Body of pancreas (tissue), 4 donors: ENCODE measurements at places on chromosomes 16 and 17. TPM values are rescaled to one million over a fixed set of nuclear protein-coding genes. Genes with fewer than 3 reads are reported as not detected.

GRCh38 chr16:22788193-22788530 lies 25.8 kb upstream of the HS3ST2 start:
- no peak overlapping the region for H3K27ac ChIP-seq
- no peak overlapping the region for H3K4me3 ChIP-seq
- no peaks in the 10 kb centered on the region for H3K27me3 ChIP-seq
- no peaks in the 10 kb centered on the region for H3K4me1 ChIP-seq

GRCh38 chr16:86966777-86967176 lies 350.4 kb downstream of the C16orf95 start:
- no peak for DNase-seq
- H3K36me3 ChIP-seq: no peaks in the 10 kb centered on the region
- no peaks in the 10 kb centered on the region for H3K4me1 ChIP-seq
- no peak overlapping the region for H3K27ac ChIP-seq
- H3K4me3 ChIP-seq: no peak overlapping the region

DNA sequence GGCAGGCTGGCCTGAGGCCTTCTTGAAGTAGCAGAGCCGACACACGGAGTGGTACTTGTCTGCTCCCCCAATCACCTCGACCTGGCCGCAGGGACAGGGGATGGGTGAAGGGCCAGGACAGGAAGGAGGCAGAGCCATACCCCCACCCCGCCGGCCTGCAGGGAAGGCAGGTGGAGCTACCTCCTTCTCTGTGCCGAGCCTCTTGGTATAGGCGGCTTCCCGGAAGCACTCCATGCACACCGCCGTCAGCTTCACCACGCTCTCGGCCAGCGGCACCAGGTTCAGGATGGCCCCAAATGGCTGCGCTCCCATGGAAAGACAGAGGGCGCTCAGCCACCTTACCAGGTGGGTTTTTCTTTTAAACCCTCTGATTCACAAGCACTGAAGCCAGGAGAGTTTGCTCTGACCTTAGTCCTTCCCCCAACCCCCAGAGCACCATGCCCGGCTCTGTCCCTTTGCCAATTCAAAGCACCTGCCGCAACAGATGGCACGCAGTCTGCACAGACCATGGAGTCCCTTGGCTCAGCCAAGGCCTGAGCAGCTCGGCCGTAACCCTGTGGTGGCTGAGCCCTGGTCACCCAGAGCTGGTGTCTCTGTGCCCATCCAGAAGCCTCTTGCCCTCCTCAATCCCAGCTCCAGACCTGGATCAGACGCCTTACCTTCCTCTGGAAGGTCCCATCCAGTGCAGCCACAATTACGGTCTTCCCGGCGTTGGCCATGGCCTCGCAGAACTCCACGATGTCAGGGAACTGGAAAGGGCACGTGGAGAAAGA lies 6.7 kb downstream of the SYNGR2 start:
- H3K27me3 ChIP-seq: no peaks in the 10 kb centered on the region
- peak; percentile 86 for DNase-seq
- H3K36me3 ChIP-seq: no peaks in the 10 kb centered on the region
- peaks cover 71% of the 10 kb centered on the region for H3K4me1 ChIP-seq
- H3K4me3 ChIP-seq: no peak overlapping the region

- no peak overlapping the region for H3K27ac ChIP-seq
- no peak overlapping the region for H3K4me3 ChIP-seq
These were observed 181.8 kb upstream of the CIBAR2 start for GRCh38 chr16:85293904-85294642.

GRCh38 chr16:51996516-51996915 lies 550.4 kb downstream of the TOX3 start:
- H3K4me3 ChIP-seq: no peak overlapping the region
- DNase-seq: no peak
- H3K27ac ChIP-seq: no peak overlapping the region
- no peaks in the 10 kb centered on the region for H3K27me3 ChIP-seq
- peaks cover 15% of the 10 kb centered on the region for H3K4me1 ChIP-seq
- no peaks in the 10 kb centered on the region for H3K36me3 ChIP-seq

DNA sequence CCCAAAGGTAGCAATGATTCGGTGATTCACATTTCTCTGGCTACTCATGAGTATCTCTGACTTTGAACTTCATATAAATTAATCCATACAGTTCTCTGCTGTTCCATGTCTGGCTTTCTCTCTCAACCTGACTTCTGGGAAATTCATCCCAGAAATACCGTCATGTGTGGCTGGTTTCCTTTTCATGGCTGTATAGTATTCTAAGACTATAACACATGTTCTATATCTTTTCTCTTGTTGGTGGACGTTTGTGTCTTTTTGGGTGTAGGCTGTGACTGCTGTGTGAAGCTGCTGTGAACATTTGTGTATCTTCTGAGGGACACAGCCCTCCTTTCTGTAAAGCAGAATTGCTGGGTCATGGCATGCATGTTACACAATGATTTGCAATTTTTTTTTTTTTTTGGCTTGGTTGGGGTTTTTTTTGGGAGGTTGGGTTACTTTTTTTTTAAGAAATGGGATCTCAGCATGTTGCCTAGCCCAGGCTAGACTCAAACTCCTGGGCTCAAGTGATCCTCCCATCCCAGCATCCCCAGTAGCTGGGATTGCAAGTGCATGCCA lies 6.3 kb downstream of the TTYH2 start:
- no peak overlapping the region for H3K27ac ChIP-seq
- no peaks in the 10 kb centered on the region for H3K27me3 ChIP-seq
- H3K36me3 ChIP-seq: no peaks in the 10 kb centered on the region
- peaks cover 3% of the 10 kb centered on the region for H3K4me1 ChIP-seq

- DNase-seq: no peak
- no peak overlapping the region for H3K4me3 ChIP-seq
- H3K27ac ChIP-seq: no peak overlapping the region
These were observed 14.6 kb downstream of the FCSK start for GRCh38 chr16:70468776-70469525.

GRCh38 chr16:15932939-15933338 lies 16.5 kb upstream of the ABCC1 start:
- H3K27ac ChIP-seq: no peak overlapping the region
- H3K4me3 ChIP-seq: no peak overlapping the region
- H3K4me1 ChIP-seq: no peaks in the 10 kb centered on the region
- no peaks in the 10 kb centered on the region for H3K36me3 ChIP-seq
- DNase-seq: no peak

- H3K27me3 ChIP-seq: no peaks in the 10 kb centered on the region
- no peaks in the 10 kb centered on the region for H3K4me1 ChIP-seq
- DNase-seq: no peak
- H3K27ac ChIP-seq: no peak overlapping the region
These were observed 158.1 kb upstream of the ASIC2 start for GRCh38 chr17:33451221-33451620.

Gene C16orf89
- total RNA-seq: 2.6 TPM

Gene CCL5
- 4.9 TPM for total RNA-seq

Gene MIS12
- 7.9 TPM for total RNA-seq
